Stimulated activated CD8-positive, alpha-beta memory T cell treated with anti-CD3 and anti-CD28 coated beads, Interleukin-4, amount 100 ng/mL, for 4 hours (primary cell): ENCODE measurements at places on chromosomes 11 and 22.

GRCh38 chr11:60288531-60288930 lies 8.1 kb downstream of the MS4A4A start:
- DNase-seq: no peak

GRCh38 chr11:96102664-96103078 lies 178.8 kb upstream of the MTMR2 start:
- DNase-seq: no peak

- no peak for DNase-seq
Observed at GRCh38 chr11:12668166-12668565, 6.1 kb upstream of the TEAD1 start.

DNA sequence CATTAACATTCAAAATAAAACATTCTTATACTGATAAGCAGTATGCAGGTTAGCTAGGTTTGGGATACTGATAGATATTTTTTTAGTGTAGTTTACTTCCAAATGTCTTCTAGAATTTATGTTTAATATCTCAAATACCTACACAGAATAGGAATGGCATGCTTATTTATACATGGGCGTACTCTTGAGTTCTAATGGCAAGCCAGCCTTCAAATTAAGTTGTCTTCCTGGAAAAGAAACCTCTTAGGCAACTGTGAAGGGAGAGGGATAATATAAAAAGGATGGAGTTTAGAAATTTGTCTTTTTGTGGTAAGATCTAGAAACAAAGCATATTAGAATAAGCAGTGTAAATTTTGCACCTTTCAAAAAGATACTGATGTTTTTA lies 65.4 kb downstream of the MTMR3 start:
- no peak for DNase-seq

DNA sequence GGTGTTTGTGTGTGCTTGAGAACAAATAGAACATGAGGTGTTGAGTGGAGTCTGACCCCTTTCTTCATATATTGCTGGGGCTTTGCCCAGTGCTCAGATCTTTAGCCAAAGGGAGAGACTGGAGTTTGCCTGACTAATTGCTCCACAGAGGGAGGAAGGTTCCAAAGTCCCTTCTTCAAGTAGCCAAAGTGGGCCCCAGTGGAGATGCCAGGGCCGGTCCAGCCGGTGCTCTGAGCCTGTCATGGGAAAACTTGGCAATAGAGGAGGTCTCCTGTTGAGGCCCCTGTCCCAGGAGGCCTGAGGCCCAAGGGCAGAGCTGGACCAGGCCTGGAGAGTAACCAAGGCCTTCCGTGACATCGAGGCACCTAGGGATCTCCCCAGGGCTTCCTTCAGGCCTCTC lies 112.3 kb downstream of the DSCAML1 start:
- DNase-seq: no peak

DNA sequence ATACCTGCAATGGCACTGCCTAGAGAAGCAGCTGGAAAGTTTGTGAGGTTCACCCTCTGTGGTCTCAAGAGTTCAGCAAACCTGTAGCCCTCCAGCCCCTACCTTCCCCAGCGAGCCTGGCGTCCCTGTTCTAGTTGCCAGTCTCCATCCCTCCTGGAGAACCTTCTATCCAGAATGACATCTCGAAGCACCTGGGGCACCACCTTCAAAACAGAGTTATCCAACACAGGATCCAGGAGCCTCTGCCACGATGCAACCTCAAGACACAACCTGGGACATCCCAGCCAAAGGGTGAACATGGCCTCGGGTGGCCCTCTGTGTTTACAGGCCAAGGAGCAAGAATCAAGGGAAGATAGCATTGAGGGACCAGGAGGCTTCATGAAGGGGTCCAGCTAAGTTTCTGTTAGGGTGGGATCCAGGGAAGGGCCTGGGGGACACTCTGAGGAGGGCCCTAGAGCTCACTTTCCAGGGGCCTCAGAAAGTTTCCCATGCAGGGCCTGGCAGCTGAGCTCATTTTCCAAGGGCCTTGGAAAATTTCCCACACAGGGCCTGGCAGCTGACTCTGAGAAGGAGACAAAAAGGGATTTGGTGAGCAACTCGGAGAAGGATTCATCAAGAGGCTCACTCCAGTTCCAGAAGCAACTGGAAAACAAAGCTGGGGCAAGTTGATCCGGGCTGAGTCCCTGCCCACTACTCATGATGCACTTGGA lies 36.9 kb upstream of the SYT13 start:
- no peak for DNase-seq

DNA sequence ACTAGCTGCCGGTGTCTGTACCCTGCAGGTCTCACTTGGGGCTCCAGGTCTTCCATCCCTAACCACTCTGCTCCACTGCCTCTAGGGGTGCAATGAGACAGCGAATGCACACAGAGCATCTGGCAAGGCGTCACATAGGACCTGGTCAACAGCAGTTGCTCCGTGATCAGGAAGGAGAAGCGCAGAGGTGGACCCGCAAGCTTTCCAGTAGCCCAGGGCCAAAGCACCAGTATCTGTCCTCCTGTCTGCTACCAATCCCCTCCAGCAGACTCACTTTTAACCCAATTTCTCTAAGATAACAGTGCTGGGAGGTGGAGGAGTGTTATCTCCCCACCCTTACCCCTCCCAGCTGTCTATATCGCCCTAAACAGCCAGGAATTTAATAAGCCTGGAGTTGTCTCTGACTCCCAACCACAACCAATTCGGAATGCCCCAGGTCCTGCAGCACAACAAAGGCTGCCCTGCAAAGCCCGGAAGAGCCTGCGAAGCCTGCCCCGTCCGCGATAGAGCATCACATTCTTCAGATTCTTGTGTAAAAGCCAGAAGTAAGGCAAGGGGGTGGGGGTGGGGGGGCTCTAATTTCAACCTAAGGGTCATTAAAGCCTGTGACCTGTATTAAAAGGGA lies 19.3 kb downstream of the MYH9 start:
- DNase-seq: no peak

DNA sequence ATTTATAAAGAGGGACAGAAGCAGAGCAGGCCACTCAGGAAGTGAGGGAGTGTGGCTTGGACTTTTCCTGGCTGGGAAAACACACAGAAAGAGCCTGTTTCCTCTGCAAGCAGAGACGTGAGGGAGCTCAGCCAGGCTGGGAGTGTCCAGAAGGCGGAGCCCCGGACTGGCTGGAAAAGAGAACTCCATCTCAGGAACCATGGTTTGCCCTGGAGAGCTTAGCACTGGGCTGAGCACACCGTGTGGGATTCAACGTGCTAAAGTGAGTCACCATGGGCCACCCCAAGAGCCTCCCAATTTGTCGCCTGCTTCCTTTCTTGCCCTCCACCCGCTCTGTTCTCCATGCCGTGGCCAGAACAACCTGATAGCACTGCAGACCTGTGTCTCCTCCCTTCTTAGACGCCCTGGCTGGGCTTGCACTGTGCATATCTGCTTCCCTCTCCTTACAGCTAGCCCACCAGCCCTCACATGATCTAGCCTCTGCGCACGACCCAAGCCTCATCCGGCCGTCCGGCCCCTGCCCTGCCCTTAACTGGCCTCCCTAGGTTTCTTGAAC lies 51.8 kb downstream of the GALNT18 start:
- no peak for DNase-seq

- DNase-seq: no peak
Observed at GRCh38 chr22:43078522-43078921, 10.7 kb downstream of the TTLL1 start.

DNA sequence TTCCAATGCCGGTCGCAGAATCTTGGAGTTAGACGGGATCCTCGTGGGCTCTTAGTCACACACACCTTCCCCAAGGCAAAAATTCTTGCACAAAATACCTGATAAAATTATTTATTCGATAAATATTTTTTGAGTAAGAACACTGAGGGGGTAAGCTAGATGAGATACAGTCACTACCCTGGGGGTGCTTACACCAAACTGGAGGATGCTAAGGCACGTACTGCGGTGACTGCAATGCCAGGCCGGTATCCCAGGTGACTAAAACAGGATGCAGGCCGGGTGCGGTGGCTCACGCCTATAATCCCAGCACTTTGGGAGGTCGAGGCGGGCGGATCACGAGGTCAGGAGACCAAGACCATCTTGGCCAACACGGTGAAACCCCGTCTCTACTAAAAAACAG lies 1.7 kb upstream of the MRTFA start:
- no peak for DNase-seq

DNA sequence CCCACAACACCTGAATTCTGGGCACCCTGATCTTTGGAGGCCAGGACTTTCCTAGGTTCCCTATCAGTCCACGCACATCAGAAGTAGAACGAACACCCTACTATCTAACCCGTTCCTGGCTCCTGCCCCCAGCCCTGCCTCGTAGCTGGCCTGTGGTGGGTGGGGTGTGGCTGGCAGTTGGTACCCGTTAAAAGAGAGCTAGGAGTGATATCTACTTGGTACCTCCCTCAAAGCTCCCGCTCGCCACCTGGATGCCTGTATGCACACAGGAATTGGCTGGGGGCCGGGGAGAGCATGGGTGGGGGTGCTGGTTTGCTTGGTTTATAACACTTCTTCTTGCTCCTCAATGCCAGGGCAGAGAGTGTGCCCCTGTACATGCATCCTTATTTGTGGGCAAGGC lies 14.0 kb upstream of the NECTIN1 start:
- DNase-seq: no peak

DNA sequence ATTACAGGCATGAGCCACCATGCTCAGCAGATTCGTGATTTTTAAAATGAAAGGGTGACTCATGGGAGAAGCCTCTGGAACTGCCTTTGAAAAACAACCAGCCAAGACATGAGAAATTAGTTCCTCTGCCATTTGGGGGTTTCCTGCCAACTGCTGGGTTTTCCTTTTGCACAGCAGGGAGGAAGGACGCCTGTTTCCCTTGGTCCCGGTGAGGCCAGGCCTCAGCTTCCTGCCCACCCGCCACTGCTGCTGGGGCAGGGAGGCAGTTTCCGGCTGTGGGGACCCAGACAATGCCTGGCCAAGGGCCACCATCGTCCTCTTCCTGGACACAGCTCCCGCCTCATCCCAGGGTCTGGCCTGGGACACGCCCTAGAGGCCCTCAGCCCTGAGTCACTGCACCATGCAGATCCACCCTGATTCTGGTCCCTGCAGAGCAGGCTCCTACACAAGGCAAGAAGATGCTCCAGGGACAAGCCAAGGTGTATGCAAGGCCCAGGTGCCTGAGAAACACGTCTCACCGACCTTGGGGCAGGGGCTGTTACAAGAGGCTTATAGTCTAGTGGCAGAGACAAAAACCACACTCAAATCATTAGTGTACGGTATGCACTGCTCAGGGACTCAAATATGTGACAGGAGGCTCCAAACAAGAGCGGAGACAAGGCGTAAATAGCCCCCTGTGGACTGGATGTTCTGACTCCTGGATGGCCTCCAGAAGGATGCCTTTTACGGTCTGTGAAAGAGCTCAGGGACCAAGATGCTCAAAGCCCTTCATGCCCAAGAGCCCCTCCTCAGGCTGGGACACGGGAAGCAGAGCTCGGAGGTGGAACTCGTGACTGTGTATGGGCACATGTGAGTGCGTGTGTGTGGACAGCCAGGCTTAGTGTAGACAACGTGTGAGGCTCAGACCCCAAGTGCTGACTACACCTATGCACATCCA lies 10.0 kb downstream of the PPM1F start:
- no peak for DNase-seq

GRCh38 chr11:104534278-104534677 lies 364.0 kb downstream of the CASP12 start:
- DNase-seq: no peak

GRCh38 chr11:34825315-34825669 lies 90.9 kb downstream of the APIP start:
- DNase-seq: no peak

DNA sequence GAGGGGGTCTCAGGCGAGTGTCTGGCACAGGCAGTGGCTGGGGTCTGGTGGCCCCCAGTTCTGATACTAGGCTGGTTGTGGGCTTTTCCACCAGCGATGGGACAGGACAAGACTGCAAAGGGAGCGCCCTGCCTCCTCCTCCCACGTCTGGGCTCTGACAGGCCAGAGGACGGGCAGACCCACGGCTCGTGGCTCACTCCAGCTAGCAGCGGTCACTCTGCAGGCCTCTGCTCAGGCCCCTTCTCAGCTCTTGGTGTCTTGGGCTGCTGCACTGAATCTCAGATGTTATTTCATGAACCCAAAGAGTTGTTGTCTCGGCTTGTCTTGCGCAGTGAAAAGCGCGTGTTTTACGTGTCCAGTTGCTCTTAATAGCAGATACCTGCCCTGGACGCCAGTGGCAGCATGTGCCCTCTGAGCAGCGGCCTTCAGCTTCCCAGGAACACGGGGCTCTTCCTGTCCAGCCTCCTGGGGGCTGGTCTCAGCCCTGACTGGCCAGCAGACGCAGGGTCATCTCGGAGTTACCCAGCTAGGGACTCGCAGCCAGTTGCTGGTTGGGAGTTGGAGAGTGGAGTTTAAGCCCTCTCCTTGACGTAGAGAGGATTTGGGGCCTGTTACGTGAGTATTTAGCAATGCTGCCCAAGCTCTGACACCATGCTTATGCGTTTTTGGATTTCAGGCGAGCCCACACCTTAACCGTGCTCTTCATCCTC lies 9.6 kb downstream of the PTDSS2 start:
- no peak for DNase-seq

DNA sequence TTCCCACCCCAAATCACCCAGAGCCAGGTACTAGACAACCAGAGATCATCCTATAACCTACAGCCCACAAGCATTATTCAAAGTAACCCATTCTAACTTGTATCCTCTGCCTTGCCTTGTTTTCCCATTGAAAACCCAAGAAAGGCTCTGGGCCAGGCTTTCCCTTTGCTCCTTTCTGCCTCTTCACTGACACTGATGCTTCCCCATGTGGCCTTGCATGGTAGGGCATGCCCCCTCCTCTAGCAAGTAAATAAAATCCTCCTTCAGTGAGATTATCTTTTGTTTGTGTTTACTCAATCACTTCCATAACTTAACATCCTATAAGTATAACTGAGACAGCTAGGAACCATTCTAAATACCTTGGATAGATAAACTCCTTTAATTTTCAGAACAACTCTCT lies 65.6 kb upstream of the FAR1 start:
- DNase-seq: no peak
